NCI-H2171 (cell line): ENCODE measurements at places on chromosomes 16 and 17.

GRCh38 chr16:55236655-55237054 lies 87.3 kb upstream of the IRX6 start:
- DNase-seq, result no peak

DNA sequence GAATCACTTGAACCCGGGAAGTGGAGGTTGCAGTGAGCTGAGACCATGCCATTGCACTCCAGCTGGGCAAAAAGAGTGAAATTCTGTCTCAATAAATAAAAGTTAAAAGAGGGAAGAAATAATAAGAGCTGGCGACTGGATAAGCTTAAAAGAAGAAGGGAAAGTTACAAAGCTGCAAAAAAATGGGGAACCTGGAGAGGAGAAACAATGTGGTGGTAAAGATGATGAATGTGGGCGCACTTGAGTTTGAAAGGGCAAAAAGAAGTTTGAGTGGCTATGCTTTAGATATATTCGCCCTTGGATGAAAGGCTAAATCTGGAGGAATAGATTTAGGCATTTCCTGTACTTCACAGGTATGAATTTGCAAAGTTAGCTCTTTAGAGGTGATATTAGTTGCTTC lies 53.0 kb upstream of the YPEL2 start:
- no peak for DNase-seq

GRCh38 chr17:41863074-41863848 lies 2.0 kb downstream of the KLHL11 start:
- no peak for DNase-seq

DNA sequence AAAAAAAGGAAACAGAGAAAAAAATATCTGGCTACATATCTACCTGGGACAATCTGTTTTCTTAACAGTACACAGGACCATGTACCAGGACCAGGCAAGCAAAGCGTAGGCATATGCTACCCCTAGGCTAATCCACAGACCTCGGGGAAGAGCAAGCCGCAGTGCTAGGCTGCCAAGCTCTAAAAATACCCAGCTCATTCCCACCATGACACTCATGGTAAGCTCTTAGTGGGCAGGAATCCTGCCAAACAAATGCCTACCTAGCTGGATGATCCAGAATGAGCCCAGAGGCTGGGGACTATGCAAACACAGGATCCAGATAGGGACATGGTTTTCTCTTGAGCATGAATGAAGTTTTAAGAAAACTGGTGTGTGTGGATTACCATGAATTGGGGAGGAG lies 95.6 kb downstream of the GRIN2A start:
- DNase-seq, result no peak

GRCh38 chr17:44022246-44022645 lies 7.5 kb upstream of the TMEM101 start:
- no peak for DNase-seq

- no peak for DNase-seq
Measured at GRCh38 chr16:27310576-27311447, 3.0 kb upstream of the IL4R start.

- DNase-seq, result no peak
Measured at GRCh38 chr17:57406131-57406980, 150.0 kb downstream of the MSI2 start.

DNA sequence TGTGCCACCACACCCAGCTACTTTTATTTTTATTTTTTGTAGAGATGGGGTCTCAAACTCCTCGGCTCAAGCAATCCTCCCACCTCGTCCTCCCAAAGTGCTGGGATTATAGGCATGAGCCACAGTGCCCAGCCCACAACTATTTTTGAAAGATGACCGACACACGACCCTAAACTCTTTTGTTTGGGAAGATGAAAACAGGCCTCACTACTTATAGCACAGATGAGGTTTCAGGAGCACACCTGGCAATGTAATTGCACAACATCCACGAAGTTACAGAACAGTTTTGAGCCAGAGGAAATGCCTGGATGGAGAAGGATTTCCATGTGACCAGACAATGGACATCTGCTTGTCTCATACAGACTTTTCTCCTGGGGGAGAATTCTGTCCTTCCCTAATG lies 43.4 kb upstream of the PRSS54 start:
- peak; percentile 66 for DNase-seq

DNA sequence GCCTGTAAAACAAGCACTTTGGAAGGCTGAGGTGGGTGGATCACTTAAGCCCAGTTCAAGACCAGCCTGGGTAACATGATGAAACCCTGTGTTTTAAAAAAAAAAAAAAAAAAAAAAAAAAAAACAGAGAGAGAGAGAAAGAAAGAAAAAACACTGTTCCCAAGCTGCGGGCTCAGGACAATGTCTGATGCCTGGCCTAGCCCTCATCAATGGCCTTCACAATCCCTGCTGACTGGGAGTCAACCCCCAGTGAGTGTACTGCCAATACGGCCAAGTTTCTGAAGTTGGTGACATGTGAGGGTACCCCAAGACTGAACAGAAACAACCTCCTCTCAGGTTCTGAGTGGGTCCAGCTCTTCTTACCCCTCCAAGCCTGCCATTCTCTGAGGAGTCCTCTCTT lies 116.5 kb downstream of the ZNF778 start:
- DNase-seq, result no peak

DNA sequence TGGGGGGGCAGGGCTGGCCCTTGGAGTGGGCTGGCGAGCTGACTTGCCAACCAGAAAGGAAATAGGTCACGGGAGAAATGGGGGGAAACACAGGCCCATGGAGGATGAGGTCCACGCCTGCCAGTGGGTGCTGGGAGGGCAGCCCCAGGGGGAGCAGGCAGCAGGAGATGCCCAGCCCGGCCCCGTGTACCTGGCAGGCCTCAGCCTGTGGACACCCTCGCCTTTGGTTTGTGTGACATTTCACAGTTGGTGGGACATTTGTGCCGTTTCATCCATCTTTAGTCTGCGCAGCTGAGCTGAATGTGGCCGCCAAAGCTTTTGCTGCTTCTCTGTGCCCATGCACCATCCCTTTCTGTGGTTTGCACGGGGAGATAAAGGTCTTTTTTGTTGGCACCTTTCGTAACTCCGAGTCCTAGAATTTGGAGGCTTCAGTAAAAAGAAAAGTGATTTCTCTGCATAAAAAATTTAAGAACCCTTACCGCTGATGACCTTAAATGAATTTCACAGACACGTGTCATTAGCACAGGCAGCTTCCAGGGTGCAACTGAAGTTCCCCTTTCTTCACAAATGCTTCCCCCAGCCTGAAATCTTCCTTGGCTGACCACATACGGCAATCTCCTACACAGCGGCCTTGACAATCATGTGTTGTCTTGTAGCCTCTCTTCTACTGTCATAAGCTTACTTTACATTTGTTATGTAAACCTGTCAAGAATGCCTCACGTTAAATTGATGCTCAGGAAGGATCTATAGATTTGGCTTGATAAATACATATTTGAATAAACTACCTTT lies 193.6 kb downstream of the RPTOR start:
- no peak for DNase-seq

GRCh38 chr16:89187770-89188392 lies 12.5 kb downstream of the SLC22A31 start:
- DNase-seq, result no peak

GRCh38 chr16:53132406-53132805 lies 77.6 kb downstream of the CHD9 start:
- DNase-seq, result no peak

- DNase-seq, result no peak
Measured at GRCh38 chr17:14699574-14700185, 398.8 kb downstream of the HS3ST3B1 start.

GRCh38 chr17:6018788-6019187 lies 51.4 kb upstream of the WSCD1 start:
- DNase-seq, result no peak

- peak; percentile 32 for DNase-seq
Measured at GRCh38 chr17:8073627-8074484, 13.7 kb downstream of the ALOX12B start.

- no peak for DNase-seq
Measured at GRCh38 chr17:35730400-35731005, 936 bp upstream of the RASL10B start.

GRCh38 chr17:11757815-11758214 lies 159.5 kb downstream of the DNAH9 start:
- DNase-seq, result no peak

DNA sequence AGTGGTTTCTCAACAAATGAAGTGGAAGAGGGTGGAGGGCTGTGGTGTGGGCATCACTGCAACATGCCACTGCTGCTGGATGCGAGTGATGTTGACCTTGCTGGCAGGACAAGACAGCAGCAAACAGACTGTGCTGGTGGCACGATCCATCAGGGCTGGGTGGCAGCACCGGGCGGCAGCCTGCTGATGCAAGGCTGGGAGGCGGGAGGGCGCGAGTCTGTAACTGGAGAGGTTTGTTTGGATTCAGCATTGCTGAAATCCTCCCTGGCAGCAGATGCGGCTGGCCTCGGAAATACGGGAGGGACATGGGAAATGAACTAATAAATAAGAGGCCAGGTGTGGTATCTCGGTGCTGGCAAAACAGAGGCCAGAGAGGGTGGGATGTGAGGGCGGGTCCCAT lies 224.2 kb downstream of the ENGASE start:
- DNase-seq, result peak; percentile 83

- DNase-seq, result peak; percentile 21
Measured at GRCh38 chr16:715477-716199, 720 bp downstream of the METRN start.

DNA sequence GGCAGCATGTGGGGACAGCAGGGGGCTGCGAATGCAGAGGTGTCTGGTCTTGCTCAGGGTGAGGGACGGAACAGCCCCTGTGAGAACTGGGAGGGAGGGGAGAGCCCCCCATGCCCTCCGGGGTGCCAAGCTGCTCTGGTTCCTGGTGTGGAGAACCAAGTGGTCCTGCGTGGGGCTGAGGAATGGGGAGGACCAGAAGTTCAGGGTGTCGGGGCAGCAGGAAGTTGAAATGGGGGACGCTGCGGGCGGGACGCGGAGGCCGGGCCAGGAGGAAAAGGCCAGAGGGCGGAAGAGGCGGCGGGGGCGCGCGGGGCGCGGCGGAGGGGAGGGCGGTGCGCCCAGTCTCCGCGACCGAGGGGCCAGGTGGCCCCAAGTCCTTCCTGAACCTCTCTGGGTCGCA lies 3.6 kb downstream of the ALDH3A1 start:
- no peak for DNase-seq

GRCh38 chr16:55913716-55914115 lies 38.5 kb upstream of the CES5A start:
- DNase-seq, result peak; percentile 15

- DNase-seq, result no peak
Measured at GRCh38 chr16:49023050-49023449, 258.6 kb downstream of the CBLN1 start.

DNA sequence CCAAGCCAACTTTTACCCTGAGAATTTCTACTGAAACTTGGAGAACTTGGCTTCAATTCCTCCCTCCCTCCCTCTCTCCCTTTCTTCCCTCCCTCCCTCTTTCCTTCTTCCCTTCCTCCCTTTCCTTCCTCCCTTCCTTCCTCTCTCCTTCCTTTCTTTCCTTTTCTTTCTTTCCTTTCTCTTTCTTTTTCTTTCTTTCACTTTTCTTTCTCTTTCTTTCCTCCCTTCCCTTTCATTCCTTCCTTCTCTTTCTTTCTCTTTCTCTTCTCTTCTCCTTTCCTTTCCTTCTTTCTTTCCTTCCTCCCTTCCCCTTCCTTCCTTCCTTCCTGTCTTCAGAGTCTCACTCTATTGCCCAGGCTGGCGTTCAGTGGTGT lies 268.1 kb upstream of the SDK2 start:
- no peak for DNase-seq

DNA sequence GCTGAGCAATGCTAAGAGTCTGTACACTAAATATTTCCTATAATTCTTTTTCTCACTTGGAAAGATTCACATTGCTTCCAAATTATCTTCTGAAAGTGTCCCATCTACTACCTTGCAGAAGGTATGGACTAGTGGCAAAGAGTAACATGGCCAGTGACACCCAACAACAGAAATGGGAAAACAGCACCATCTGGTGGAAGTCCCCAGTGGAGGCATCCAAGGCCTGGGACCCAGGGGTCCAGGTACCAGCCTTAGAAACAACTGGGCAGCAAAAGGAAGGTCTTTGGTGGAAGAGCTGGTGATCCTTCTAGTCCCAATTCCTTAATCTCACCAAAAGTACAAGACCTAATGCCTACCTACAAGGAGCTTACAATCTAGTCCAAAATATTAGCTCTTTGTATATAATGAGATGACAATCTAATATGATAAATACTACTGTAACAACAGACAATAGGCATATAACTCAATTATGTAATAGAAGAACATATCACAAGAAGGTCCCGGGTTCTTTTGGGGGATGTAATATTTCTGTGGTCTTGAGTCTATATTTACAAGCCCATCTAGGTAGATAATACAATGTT lies 55.3 kb downstream of the SKAP1 start:
- no peak for DNase-seq

DNA sequence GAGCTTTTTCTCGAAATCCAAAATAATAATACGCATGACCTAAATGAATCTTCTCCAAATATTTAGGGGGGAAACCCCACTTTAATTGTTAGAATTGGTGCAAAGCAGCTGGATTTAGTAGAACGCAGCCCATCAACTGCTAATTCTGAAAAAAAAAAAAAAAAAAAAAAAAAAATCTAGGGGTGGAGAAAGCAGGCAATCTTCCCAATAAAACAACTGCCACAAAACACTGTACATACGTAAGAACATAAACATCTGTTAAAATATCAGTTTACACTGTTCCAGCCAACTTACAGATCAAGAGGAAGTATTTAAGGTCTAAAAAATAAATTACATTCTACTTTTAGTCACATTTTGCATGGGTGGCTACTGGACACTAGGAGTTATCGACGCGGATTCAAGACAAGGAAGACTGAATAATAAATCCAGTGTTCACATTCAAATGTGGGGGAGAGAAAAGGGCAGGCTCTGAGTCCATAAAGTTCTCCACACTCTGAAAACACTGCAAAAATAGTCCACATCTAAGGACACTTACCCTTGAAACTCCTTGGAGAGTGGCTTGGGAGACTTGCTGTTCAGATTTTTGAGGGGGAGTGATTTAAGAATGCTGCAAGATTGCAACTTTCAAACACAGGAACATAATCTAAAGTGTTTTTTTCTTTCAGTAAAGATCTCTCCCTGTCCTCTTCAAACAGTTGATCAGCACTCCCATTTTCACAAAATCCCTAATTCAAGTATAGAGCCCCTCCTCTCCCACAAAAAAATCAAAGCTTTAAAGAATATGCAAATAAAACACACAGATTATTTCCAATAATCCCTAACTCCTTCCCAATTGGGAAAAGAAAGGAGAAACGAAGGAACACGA lies 1.3 kb downstream of the APPBP2 start:
- DNase-seq, result peak; percentile 13

GRCh38 chr17:80891397-80892018 lies 100.1 kb upstream of the CHMP6 start:
- no peak for DNase-seq

GRCh38 chr16:5349670-5350517 lies 252.3 kb upstream of the EEF2KMT start:
- no peak for DNase-seq

DNA sequence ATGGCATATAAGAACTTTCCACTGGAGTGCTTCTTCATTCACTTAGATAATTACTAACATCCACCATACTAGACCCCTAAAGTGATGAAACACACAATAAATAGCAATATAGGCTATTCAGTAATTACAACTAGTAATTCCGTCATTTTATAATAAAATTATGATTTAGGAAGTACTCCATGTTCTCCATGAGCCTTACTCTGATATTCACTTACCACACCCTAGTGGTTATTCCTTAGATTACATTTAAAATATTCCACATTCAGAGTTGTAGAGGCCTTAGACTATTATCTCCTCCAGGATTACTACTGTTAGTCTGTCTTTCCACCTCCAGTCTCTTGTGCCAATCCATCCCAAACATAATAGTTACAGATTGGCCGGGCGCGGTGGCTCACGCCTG lies 62.4 kb downstream of the STH start:
- DNase-seq, result no peak

- no peak for DNase-seq
Measured at GRCh38 chr16:83247767-83248372, 559.9 kb upstream of the HSBP1 start.
